Skeletal muscle cell (primary cell): ENCODE measurements at places on chromosomes 13 and 19.

- no peak for DNase-seq
Measured at GRCh38 chr13:51858433-51859247, 3.1 kb upstream of the CCDC70 start.

DNA sequence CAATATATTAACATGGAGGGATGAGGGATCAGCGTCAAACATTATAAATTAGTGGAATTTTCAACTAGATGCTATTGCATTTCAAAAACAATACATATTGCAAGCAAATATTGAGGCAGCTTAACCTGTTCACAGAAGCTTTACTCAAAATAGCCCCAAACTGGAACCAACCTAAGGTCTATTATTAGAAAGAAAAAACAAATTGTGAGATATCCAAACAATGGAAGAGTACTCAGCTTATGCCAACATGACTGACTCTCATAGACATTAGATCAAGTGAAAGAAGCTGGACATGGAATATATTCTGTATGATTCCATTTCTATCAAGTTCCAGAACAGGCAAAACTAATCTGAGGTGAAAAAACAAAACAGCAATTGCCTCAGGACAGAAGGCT, 27.6 kb upstream of the NEK3 start:
- no peak for DNase-seq

GRCh38 chr13:95553581-95554385, 1.3 kb downstream of the CLDN10 start:
- DNase-seq = no peak

GRCh38 chr13:43985422-43986072, 105.8 kb downstream of the LACC1 start:
- DNase-seq = no peak

DNA sequence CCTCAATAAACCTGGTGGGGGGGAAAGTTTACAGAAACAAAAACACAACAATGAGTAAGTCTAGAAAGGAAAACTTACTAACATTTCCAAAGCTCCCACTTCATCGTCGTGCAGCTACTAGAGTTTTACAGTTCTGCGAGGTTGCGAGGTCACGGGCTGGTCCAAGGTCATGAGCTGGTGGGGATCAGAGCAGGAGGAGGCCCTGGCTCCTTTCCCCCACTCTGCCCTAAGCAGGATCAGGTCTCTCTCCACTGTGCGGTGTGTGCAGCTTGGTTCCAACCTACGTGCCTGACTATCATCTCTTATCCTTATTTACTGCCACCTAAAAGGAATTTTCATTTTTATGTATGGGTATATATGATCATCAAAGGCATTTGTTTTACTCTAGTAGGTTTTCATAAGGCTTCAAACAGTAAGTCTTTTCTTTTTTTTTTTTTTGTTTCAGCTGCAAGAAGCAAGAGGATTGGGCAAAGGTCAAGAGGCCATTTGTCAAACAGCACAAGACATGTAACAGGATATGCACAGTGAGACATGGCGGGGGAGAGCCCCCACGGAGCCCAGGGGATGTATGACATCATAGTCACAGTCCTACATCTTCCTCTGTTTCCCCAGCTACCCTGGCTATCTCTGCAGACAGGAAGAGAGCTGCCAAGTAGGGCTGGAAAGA, 76.6 kb upstream of the POMP start:
- DNase-seq = peak; percentile 21

GRCh38 chr13:95530178-95530577, 22.3 kb upstream of the CLDN10 start:
- DNase-seq = peak; percentile 37

DNA sequence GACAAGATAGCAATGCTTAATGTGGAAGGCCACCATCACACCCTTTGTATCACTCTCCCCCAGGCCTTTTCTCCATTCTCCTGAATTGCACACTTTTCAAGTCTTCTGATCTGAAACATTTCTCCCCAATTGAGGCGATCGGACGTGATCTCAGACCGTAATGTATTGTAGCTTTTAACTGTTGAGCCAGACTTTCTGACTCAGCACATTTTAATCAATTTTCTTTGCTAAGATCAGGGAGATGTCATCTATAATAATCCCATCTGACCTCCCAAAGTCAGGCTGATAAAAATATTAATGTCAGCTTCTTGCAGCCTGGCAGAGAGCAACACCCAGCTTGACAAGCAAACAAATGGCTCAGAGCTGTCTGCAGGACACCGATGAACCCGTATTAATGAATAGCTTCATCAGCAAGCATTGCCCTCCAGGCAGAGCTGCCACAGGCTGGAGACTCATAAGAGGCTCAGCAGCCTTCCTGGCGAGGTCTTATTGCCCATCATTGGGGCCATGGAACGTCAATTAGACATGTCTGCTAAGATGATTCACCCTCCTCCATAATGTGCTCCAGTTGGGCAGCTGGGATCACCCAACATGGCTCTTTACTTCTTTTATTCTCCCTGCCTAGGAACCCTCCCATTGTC, 60.2 kb upstream of the UQCRFS1 start:
- no peak for DNase-seq

DNA sequence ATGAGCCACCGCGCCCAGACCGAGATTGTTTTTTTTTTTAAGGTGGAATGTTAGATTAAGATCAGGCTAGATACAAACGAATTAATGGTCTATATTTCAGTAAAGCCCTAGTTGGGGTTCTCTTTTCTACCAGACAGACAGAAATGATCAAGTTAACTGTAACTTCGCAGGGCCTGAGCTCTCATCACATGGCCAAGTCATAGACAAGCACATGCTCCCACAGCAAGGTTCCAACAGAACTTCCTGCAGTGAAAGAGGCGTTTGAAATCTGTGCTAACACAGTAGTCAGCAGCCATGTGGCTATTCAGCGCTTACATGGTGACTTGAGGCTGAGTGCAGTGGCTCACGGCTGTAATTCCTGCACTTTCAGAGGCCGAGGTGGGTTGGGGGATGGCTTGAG, 34.7 kb upstream of the SEMA6B start:
- DNase-seq = no peak

- DNase-seq = no peak
Measured at GRCh38 chr19:1145635-1146411, 28.2 kb downstream of the SBNO2 start.
